DMS 273 treated with DMSO at 0.1 percent for 48 hours (cell line): ENCODE measurements at places on chromosomes 4 and X.

GRCh38 chr4:158006990-158007389 lies 165.8 kb downstream of the GASK1B start:
- DNase-seq, result no peak

DNA sequence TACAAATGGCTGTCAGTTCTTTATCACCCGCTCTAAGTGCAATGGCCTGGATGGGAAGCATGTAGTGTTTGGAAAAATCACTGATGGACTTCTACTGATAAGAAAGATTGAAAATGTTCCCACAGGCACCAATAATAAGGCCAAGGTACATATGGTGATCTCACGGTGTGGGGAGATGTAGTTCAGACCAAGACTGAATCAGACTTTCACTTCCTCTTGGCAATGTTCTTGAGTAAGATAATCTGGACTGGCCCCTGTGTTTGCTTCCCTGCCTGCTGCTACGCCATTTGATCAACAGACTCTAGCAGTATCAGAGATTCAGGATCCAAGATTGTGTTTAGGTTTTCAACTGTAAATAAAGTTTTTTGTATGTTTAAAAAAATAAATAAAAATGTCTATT lies 682.2 kb upstream of the AMOT start:
- DNase-seq, result no peak

- no peak for DNase-seq
Measured at GRCh38 chr4:26218677-26219605, 101.9 kb upstream of the RBPJ start.

DNA sequence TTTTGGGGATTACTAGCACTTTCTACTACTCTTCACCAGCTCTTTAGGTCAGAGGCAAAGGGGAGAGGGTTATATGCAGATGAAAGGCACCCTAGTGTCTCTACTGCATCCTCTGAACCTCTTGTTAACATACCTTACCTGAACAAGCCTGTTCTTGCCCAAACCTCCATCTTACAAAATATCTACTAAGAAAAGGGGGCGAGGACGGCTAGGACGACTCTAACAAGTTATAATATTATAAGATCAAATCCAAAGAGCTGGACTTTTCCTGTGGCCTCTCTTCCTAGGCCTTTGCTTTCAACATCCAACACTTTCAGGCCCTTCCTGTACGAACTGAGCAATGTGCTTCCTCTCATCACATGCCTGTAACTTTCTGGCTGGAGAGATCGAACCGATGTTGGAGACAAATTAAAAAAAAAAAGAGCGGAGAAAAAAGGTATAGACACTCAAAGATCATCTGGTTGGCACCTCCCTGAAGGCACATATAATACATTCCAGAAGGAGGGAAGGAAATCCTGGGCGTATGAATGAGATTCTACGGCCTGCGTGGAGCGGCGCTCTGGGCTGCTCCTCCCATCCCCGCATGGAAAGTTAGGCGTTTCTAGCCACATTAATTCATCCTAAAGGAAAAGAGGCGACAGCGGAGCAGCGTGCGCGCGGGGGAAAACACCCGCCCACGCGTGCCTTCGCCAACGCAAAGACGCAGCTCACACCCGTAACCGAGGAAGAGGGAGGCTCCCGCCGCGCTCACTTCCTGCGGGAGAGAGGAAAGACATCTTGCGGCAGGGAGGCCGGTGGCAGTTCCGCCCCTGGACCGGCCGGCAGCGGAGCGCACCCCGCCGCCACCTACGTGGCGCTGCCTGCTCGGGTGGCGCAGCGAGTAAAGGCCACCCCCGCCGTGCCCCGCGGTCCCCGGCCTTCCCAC lies 808 bp downstream of the PRDM5 start:
- DNase-seq, result no peak

DNA sequence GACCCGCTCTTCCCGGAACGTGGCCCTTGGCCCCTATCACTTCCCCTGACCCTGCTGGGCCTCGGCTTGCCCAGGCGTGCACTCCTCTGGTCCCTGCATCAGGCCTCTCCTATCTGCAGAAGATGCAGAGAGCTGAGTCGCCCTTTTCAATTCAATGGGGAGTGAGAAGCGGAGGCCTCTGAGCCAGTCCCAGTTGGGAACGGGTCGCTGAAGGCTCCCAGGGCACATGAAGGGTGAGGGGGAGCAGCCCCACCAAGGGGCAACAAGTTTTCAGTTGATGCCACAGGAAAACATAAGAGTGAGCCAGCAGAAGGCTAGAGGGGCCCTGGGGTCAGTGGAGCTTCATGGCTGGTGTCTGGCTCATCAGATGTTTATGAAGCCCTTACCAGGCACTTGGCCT lies 17.1 kb downstream of the PSAPL1 start:
- no peak for DNase-seq

DNA sequence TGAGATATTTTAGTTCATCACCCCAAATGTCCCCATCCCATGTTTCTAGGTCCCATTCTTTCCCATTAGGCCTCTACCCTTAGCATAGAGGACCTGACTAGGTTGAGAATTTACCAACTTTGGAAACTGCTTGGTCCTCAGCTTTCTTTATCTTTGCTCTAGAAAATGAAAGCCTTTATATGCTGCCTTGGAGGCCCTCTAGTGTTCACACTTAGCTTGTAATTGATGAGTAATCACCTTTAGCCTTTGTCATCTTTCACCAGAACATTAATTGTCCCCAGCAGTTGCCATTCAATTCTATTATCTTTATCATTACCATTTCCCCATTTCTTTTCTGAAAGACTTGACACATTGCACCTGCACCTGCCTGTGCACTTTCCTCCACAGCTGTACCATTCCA lies 589.2 kb upstream of the NR3C2 start:
- no peak for DNase-seq

DNA sequence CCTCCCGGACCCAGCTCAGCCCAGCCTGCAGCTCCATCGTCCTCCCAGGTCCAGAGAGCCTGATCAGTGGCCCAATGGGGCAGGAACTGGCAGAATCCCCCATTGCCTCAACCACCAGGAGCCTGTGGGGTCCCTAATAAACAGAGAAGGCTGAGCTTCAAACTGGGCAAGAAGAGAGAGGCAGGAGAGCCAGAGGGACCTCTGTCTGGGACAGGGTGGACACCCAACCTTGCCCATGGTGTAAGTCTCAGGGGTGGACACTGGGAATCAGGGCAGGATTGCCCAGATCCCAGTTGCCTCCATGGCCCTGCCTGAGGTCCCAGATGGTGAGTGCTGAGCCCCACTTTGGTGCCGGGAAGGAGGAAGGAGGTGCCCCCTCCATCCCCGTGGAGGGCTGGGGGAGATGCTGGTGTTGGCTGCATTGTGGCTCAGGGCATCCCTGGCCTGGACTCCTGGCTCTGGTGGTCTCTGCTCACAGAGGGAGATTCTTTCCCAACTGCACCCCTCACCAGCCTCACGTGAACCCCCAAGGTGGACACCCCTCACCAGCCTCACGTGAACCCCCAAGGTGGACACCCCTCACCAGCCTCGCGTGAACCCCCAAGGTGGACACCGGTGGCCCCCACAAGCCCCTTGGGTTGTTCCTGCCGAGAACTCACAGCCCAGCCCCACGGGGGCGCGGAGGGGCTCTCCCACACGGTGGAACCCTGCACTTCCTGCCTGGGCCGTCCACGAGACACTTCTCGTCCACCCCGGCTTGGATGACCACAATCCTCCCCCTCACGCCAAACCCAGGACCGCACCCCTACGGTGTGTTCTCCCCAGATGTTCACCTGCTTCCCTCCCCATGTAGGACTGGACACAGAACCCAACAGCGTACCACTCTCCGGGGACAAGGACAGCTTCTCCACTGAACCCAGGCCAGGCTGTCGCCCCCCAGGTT lies 5.4 kb downstream of the CPLX1 start:
- no peak for DNase-seq
